ENCODE measurements at places on chromosomes 12 and 14. TPM values are rescaled to one million over a fixed set of nuclear protein-coding genes. Genes with fewer than 3 reads are reported as not detected.

Gene PMEL
- total RNA-seq, result 0.26 TPM

Gene PLEKHA5
- 50.4 TPM for total RNA-seq

Gene RNU4-1
- under 0.01 TPM for total RNA-seq

Gene DGLUCY
- total RNA-seq, result 41.9 TPM

Gene KRT2
- total RNA-seq, result not detected

Gene NUBPL
- 10.0 TPM for total RNA-seq

Gene PTGER2
- total RNA-seq, result 30.0 TPM

Gene AQP2
- total RNA-seq, result not detected
